Right kidney (tissue), 9 donors: ENCODE measurements at places on chromosomes 11 and 22.

- no peak for DNase-seq
Measured at GRCh38 chr11:8544807-8545206, 49.2 kb downstream of the STK33 start.

DNA sequence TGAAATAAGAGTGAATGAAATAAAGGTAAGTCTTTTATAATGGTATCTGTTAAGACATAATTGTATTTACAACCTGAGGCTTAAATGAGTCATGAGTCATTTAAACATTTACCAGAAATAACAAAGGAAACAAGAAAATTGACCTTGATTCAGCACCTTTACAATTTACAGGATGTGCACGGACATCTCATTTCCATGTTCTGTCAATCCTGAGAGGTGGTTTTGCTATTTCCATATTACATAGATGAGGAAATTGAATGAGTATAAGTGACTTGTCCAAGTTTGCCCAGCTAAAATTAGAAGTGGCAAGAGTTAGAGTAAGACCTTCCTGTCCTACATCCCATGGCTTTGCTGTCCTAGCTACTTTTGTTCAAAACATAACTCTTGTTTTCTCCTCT lies 89.1 kb downstream of the TRIM44 start:
- DNase-seq = no peak

- no peak for DNase-seq
Measured at GRCh38 chr11:46116007-46116711, 5.1 kb downstream of the PHF21A start.

DNA sequence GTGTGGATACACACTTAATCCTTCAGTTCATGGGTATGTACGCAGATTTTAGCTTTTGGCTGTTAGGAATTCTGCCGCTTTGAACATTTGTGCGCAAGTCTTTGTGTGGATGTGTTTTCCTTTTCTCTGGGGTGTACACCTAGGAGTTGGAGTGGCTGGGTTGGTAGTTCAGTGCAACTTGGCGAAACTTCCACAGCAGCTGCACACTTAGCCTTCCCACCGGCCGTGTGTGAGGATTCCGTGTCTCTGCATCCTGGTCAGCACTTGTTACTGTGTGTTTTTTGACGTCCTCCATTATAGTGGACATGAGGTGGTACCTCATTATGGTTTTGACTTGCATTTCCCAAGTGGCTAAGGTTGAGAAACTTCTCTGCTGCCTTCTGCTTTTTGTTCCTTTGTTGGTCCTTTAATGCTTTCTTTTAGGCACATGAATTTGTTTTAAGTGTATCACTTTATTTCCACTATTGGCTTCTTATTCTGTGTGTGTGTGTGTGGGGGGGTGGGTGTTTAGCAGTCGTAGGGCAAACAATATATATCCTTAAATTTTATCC lies 72.1 kb upstream of the SLC25A18 start:
- no peak for DNase-seq
